ENCODE measurements at places on chromosomes 7 and 10.

DNA sequence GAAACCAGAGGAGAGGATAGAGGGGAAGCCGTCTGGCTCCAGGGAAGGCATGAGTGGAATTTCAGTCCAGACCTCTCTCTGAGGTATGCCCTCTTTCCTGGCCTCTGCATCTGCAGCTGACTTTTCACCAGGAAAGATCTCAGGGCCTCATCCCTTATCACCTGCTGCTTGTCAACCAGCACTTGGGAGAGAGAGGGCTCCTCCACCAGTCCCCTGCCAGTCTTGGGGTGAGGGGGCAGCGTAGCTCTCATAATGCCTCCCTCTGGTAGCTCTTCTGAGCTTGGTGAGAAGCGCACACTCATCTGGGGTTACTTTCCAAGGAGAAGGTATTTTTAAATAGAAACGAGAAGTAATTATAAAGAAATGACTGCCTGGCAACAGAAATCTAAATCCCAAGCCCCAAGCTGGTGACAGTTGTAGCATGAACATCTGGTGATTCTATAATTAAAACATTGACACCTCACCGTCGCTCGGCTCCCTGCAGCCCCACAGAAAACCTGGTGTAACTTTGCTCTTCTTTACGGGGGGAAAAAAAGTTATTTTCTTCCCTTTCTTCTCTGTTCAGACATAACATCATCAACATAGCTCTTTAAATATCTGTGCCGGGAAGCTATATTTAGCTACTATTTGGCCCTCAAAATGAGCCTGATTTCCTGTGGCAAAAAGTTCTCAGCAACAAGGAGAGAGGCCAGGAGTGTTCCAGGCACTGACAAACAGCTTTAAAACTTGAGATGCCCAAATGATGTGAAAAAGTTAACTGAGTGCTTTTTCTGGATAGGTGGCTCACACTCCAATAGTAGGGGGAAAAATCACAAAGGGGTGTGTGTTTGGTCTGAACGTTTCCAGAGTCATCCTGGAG lies 26.9 kb downstream of the HIP1 start:
- DNase-seq: no peak

GRCh38 chr7:127900141-127900540 lies 131.1 kb downstream of the LRRC4 start:
- no peak for DNase-seq

GRCh38 chr10:121928528-121928884 lies 675 bp upstream of the ATE1 start:
- no peak for DNase-seq

- DNase-seq: no peak
Observed at GRCh38 chr7:7745258-7745657, 26.9 kb upstream of the RPA3 start.

DNA sequence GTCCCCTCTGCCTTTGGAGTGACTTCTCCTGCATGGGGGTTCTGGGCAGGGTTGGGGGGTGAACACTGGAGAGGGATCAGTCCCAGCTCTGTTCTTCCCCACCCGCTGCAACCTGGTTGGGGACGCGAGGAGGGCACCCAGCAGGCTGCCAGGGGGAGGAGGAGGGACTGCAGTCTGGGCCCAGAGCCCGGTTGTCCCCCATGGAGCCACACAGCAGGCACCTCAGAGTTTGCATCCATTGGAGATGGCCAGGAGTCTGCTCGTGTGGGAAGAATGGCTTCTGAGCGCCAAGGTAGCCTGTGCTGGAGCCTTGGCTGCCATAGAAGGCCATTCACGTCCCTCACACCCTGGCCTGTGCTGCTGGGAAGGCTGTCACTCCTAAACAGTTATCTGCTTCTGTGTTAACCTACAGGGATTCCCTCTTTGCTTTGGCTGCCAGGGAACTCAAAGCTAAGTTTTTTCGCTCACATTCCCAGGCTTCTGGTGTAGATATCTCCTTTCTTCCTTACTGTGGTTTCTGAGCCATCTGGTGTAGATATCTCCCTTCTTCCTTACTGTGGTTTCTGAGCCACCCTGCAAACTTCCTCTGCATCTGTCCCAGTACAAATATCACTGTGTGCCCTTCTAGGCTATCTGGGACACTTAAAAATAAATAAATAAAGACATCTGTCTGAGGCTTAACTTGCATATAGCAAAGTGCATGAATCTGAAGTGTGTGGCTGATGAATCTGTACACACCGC lies 133.7 kb downstream of the LHPP start:
- DNase-seq: no peak

DNA sequence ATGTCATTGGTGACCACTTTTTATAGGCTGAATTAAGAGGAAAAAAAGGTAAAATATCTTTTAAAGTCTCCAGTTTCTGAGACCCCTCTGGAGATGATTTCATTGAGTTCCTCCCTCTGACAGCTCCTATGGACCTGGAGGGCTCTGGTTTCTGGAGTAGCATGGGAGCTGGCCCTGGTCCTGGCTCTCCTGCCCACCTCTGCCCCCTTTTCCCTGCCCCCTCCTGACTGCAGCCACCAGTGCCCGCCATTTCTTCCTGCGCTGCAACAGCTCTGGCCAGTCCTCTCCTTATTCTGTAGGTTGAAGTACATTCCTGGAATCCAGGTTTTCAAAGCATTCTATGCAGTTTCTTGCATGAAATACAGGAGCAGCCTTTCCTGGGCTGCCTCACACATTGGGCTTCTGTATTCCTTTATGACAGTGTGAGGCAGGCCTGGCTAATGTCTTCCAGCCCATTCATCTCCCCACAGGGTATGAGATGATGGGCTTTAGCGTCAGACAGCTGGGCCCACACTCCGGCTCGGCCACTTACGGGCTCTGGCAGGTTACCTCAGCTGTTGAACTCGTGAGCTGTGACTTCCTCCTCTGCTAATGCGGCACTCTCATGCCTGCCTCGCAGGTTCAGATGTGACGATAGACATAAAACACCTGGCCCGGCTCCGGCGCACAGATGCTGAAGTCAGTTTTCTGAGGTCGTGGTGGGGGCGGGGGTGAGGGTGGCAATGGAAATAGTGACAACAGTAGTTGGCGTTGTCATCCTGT lies 101.7 kb downstream of the MGMT start:
- no peak for DNase-seq

- no peak for DNase-seq
Observed at GRCh38 chr10:97925308-97925938, 75.8 kb downstream of the GOLGA7B start.

All from naive B cell (primary cell).